ENCODE measurements at places on chromosomes 12 and 14. TPM values are rescaled to one million over a fixed set of nuclear protein-coding genes. Genes with fewer than 3 reads are reported as not detected.

The PRIMA1 gene
- not detected for total RNA-seq

DNA sequence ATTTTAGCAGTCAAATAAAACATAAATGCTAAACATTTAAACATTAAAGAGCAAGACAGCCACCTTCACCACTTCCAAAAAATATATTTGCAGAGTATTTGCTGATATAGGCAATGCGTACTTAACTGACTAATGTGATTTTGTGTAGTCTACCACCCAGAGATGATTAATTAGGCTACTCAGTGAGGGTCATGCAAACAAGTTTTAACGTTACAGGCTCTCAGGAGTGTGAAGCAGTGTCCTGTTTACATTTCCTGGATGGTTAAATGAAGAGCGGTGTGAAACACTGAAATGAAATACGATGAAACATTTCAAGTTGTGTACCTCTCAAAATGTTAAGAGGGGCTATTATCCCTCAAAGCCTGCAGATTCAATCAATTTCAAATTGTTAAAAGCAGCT, 165.8 kb upstream of the LRIG3 start:
- no peak for DNase-seq

DNA sequence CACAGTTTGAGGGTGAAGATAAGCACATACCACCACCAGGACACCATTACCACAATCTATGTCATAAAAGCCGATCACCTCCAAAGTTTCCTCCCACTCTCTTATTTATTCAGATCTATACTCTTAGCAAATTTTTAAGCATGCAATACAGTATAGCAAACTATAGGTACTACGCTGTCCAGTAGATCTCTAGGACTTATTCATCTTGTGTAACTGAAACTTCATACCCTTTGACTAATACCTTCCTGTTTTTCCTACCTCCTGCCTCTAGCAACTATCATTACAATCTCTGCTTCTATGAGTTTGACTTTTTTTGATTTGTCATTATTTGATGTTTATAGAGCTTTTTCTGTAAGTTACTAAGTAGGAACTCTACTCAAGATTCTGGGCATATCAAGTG, 84.5 kb upstream of the MANSC4 start:
- DNase-seq: no peak

DNA sequence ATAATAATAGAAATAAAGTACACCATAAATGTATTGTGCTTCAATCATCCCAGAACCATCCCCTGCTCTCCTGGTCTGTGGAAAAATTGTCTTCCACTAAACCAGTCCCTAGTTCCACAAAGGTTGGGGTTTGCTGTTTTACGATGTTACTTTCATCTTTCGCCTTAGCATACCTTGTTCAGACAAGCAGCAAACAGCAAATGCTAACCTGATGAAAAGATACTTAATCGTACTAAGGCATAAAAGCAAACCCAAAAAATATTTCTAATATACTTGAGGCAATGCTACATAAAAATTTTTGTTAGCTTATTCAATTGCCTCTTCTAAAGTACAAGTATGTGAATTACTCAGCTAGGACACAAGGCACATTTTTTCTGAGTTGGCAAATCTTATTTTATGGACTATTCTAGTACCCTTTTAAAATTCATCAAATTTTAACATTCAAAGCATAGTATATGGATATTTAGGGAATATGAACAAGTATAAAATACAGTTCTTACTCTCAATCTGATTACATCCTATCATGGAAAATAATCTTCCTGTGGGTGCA, 97.1 kb upstream of the PLEKHG7 start:
- no peak for DNase-seq

GRCh38 chr12:43848786-43849185, 12.9 kb downstream of the TMEM117 start:
- peak; percentile 34 for DNase-seq

GRCh38 chr12:111056618-111057521, 136.5 kb upstream of the MYL2 start:
- no peak for DNase-seq

DNA sequence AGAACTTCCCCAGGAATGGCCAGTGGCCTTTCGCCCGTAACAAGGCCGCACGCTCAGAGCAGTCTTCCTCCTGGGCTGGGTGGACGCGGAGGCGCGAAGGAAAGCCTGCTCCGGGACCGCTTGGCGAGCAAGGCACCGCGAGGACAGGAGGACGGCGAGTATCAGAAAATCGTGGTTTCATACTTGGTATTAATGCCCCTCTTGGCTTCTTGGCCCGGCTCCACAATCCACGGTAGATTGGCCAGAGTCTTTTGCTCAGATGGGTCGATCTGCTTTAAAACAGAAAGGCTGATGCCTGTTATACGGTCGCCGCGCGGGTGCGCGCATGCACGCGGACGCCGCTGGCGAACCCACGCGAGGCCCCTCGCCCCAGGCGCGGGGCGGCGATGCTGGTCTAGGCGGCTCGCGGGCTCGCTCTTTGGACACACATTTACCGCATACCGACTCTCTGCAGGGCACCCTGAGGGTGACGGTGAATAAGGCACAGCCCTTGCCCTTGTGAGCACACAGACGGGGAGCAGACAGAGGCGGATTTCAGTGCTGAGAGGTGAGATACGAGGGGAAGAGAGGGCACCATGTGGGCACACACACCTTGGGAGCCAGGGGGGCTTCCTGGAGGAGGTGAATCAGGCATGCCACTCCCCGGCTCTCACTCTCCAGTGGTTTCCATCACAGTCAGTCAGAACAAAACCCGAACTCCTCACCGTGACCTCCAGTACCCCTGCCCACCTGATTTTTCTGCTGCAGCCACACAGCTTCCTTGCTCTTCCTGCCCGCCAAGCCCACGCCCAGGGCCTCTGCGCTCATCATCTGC, 100.7 kb downstream of the APAF1 start:
- DNase-seq: no peak
